ENCODE measurements at places on chromosomes 13 and 19.
A peak's percentile ranks its signal among the peaks of the same experiment; 100 is the strongest.

GRCh38 chr13:67273001-67273400 lies 42.9 kb upstream of the PCDH9 start:
- no peak overlapping the region for H3K4me3 ChIP-seq
- DNase-seq, result no peak
- H3K27ac ChIP-seq, result no peak overlapping the region

DNA sequence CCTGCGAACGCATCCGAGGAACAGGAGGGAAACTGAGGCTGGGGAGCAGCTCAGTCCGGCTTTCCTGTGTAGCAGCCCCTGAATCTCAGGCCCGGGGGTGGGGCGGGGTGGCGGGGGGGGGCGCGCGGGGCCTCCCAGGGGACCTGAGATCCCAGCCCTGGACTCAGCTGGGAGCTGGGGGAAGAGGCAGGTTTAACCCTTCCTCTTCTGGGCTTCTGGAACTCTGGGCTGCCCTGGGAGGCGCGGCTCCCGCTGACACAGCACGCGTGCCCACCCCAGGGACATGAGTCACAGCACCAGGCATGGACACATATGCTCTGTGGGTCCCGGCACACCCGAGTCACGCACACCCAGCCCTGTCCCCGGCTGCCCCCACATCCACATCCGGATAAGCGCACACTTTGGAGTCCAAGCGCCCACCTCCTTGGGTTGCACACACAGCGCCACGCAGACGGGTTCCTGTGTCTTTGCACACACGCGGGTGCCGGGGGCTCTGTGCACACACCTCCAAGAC lies 3.5 kb upstream of the CIRBP start:
- H3K36me3 ChIP-seq, result peaks cover 4% of the 10 kb centered on the region
- no peaks in the 10 kb centered on the region for H3K27me3 ChIP-seq
- peak overlapping the region; percentile 88 for H3K27ac ChIP-seq

- H3K36me3 ChIP-seq, result peaks cover 8% of the 10 kb centered on the region
- no peak overlapping the region for H3K27ac ChIP-seq
- no peak overlapping the region for H3K4me3 ChIP-seq
- peaks cover 9% of the 10 kb centered on the region for H3K4me1 ChIP-seq
- H3K27me3 ChIP-seq, result no peaks in the 10 kb centered on the region
Measured at GRCh38 chr19:49546825-49547565, 19.2 kb downstream of the RCN3 start.

DNA sequence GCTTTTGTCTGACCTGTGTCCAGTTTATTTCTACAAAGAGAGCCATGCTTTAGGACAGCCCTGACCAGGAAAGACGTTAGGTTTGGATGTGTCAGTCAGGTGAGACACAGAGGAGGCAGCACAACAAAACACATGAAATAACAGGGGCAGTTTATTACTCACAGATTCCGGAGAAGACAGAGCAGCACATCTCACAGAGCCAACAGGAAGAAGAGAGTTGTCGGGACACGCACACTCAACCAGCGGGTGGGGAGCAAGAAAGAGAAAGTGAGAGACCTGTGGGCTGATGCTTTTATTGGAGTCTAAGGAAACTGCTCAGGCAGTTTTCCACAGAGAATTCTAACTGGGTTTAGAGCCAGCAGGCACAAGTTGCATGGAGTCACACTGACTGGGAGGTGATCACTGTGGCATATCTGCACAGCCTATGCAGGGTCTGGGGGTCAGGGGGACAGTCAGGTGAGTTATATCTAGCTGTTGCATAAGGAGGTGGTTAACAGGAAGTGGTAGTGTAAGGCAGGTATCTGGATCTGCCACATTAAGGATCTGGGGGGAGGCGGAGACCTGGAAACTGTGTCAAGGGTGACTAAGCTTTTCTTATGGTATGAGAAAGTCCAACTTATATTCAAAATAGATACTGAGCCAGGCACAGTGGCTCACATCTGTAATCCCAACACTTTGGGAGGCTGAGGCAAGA lies 24.1 kb upstream of the CEACAM20 start:
- DNase-seq, result no peak
- H3K4me1 ChIP-seq, result no peaks in the 10 kb centered on the region
- H3K27ac ChIP-seq, result no peak overlapping the region
- peaks cover 6% of the 10 kb centered on the region for H3K27me3 ChIP-seq
- H3K36me3 ChIP-seq, result no peaks in the 10 kb centered on the region

DNA sequence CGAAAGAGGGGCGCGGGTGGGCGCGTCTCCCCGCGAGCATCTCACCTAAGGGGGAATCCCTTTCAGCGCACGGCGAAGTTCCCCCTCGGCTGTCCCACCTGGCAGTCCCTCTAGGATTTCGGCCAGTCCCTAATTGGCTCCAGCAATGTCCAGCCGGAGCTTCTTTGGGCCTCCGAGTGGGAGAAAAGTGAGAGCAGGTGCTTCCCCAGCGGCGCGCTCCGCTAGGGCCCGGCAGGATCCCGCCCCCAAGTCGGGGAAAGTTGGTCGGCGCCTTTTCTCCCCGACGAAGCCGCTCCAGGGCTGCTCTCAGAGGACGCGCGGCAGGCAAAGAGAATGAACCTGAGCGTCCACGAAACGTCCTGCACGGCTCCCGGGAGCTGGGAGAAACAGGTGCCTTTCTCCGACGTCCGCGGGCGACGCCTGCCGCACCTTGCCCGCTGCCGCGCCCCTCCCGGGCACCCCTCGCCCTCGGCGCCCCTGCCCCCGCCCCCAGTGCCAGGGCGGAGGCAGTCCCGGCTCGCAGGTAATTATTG lies 366 bp upstream of the KL start:
- peaks cover 19% of the 10 kb centered on the region for H3K27me3 ChIP-seq
- H3K27ac ChIP-seq, result peak overlapping the region; percentile 90
- H3K4me3 ChIP-seq, result peak overlapping the region; percentile 57
- H3K4me1 ChIP-seq, result peaks cover 18% of the 10 kb centered on the region
- DNase-seq, result peak; percentile 51

- H3K4me3 ChIP-seq, result peak within 1 kb of the TSS; percentile 83
- peaks cover 24% of the 10 kb centered on the region for H3K4me1 ChIP-seq
- no peaks in the 10 kb centered on the region for H3K27me3 ChIP-seq
Measured at GRCh38 chr19:58150328-58150921, at the start of gene ZNF329. TSS of gene ZNF329 (minus strand) at chr19:58150789. CDS start at chr19:58129503, 21,286 bp downstream.

All from lower lobe of right lung (tissue), 2 donors.